ENCODE measurements at places on chromosomes 11 and 22.

DNA sequence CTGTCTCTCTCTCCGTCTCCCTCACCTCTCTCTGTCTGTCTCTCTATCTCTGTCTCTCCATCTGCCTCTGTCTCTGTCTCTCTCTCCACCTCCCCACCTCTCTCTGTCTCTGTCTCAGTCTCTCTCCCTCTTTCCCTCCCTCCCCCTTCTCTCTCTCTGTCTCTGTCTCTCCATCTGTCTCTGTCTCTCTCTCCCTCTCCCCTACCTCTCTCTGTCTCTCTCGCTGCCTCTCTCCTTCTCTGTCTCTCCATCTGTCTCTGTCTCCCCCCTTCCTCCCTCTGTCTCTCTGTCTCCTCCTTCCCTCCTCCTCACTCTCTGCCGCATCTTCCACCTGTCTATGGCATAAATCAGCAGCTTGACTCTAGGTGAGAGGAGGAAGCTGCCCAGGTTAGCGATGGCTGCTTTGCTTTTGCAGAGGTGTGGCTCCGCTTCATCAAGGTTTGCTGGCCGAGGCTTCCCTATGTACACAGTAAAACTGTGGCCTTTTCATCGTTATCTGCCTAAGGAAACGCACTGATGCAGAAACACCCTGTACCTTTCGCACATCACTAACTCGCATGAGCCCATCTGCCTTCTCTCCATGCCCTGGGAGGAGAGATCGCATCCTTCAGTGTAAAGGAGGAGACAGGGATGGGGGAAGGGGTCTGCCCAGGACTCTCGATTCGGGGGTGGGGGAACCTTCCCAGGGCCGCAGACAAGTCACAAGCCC is 44.5 kb downstream of the ANO1 start:
- DNase-seq = no peak

DNA sequence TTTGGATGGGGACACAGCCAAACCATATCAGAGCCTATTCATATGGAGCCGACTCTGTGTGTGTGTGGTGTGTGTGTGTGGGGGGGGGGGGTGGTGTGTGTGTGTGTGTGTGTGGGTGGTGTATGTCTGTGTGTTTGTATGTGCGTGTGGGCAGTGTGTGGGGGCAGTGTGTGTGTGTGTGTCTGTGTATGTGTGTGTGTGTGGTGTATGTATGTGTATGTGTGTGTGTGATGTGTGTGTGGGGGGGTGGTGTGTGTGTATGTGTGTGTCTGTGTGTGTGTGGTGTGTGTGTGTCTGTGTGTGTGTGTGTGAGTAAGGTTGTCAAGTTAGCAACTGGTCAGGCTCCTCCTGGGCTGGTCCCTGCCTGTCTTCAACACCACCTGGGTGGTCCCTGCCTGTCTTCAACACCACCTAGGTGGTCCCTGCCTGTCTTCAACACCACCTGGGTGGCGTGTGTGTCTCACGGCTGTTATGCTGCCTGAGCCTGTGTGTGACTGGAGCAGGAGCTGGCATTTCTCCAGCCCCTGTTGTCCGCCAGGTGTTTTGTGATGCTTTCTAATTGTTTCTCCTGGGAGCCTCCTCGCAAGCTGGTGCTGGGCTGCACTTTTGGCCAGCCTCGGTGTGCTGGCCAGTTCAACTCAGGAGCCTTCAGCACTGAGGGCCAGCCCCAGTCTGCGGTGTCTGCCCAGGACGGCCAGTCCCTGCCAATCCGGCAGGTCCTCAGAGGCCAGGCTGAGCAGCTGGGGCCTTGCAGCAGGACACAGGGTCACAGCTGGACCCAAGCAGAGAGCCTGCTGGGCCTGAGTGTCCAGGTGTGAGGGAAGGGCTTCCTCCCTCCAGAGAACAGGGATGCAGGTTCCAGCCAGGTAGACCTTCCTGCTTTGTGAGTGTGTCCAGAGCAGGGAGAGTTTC is 21.5 kb upstream of the PVALB start:
- no peak for DNase-seq

DNA sequence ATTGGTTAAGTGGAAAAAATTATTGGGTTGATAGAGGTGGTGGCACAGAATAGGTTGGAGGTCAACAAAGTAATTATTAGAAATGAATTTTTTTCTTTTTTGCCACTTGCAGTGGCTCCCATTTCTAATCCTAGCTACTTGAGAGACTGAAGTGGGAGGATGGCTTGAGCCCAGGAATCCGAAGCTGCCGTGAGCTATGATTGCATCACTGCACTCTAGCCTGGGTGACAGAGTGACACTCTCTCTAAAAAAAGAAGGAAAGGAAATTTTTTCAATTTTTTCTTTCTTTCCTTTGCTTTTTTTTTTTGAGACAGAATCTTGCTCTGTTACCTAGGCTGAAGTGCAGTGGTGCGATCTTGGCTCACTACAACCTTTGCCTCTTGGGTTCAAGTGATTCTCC is 2.2 kb upstream of the BCO2 start:
- DNase-seq = peak; percentile 40

DNA sequence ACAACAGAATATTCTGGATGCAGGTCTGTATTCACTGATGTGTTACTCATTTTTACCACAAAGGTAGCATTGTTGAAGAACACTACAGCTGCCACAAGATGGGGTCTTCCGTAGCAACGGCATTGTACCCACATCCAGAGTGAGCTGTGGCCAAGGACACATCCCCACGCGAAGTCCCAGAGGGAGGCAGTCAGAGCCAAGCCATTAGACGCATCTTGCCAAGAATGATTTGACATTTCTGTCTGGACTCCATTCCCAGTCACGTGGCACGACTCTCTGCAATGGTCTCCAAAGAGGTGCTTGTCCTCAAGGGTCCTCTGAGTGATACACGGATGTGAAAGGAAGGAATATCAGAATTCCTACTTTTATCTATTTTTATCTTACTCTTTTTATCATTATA is 15.5 kb downstream of the OPCML start:
- DNase-seq = no peak

DNA sequence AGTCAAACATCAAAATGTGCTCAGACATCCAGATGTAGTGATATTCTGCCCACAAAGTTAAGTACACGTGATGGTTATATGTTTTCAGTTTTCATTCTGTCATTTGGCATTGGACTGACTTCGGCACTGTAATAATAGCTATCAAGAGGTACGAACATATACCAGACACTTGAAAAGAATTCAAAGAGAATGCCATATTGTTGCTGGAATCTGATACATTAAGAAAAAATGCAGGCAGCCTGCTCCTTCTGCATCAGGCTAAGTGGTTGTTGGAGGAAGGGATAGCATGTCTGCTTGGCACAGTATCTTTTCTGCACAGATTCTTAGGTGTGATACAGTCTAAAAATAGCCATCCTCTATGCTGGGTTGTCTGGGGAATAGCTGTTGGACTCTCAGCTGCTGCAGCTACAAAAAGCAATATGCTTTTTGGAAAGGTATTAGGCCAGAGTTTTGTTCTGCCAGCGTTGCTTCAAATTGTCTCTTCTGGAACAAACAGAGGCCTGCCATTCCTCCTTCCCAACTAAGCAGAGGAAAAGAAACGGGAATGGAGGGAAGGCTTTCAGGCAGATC is 892.6 kb downstream of the TBC1D22A start:
- DNase-seq = no peak

- DNase-seq = no peak
These were observed 23.5 kb upstream of the L3MBTL2 start for GRCh38 chr22:41181349-41182241.

DNA sequence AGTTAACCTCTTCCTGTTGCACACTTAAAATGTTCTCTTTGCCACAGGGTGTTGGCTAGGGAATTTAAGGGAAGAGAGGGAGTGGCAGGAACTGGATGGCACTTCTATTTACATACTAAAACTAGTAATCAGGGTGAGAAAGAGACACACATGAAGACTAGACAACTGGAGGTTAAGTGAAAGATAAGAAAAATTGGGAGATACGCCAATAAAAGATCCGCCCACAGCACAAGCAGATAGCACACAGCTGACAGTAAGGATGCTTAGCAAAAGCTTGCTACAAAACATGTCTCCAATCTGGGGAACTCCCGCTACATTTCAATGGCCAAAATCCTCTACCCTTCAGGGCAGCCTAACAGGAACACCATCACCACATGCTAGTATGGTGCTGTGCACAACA is 12.8 kb downstream of the CPSF7 start:
- DNase-seq = no peak

DNA sequence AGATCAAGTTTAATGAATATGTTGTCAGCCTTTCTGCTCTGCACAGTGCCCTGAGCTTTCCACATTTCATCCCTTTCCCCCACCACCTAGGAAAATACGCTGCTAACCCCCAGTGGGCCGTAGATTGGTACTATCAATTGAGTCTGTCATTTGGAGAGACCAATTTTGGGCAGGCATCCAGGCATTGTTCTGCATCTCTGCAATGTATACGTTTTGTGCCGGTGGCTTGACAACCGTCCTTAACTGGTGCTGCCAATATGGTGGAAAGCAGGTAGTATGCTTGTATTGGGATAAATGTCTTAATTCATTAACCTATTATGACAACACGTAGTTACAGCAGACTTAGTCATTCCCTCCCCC is 1.3 kb downstream of the ELMOD1 start:
- DNase-seq = no peak

DNA sequence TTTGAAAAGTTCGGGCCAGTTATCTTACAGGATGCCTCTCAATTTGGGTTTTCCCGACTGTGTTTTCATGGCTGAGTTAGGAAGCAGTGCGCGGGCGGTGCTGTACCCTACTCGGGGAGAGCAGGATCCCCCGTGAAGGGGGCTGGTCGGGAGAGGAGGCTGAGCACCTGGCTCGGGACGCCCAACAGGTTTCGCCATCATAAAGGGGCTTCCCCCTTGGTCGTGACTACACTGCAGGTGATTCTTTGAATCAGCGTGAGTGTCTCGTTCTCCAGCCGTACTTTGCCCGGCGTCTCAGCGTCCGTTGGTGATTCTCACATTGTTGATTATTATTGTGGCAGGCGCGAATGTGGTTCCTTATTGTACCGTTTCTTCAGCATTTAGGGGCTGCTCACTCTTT is 46.6 kb downstream of the ST14 start:
- DNase-seq = no peak

GRCh38 chr11:106276126-106276525 is 198.7 kb downstream of the AASDHPPT start:
- no peak for DNase-seq

- peak; percentile 18 for DNase-seq
These were observed 30.3 kb downstream of the TRIM66 start for GRCh38 chr11:8652140-8652539.

GRCh38 chr11:69516526-69516925 is 35.1 kb downstream of the LINC01488 start:
- DNase-seq = no peak
